SHP77 treated with DMSO at 0.1 percent for 48 hours (cell line): ENCODE measurements at places on chromosomes 1 and 21.

GRCh38 chr21:30813174-30813573 lies at the start of gene KRTAP8-1:
TSS of gene KRTAP8-1 (minus strand) at chr21:30813274. CDS start at chr21:30813220, 54 bp downstream.
- no peak for DNase-seq

DNA sequence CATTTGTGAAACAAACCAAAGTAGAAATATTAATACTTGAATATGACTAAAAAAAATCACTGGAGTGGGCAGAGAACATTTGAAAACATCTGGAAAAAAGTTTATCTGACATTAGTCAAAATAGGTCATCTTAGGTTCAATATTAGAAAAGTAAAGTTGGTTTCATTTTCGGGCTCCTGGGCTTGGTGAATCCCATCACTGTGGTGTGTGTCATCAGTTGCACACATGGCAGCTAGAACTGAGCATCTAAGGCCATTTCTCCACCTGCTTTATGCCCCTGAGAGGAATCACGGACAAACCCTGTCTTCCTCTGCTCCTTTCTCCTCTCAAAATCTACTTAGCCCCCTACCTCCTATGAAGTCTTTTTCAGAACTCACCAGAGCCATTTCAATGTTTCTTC lies 5.4 kb downstream of the HSD11B1 start:
- DNase-seq: no peak

- DNase-seq: no peak
These were observed 229.0 kb downstream of the SRGAP2C start for GRCh38 chr1:121413821-121414220.

- no peak for DNase-seq
These were observed 11.1 kb downstream of the VANGL2 start for GRCh38 chr1:160411271-160412027.

GRCh38 chr1:34403156-34403555 lies 226.4 kb downstream of the C1orf94 start:
- DNase-seq: no peak

- no peak for DNase-seq
These were observed 420.6 kb upstream of the DAB1 start for GRCh38 chr1:57844382-57844980.

DNA sequence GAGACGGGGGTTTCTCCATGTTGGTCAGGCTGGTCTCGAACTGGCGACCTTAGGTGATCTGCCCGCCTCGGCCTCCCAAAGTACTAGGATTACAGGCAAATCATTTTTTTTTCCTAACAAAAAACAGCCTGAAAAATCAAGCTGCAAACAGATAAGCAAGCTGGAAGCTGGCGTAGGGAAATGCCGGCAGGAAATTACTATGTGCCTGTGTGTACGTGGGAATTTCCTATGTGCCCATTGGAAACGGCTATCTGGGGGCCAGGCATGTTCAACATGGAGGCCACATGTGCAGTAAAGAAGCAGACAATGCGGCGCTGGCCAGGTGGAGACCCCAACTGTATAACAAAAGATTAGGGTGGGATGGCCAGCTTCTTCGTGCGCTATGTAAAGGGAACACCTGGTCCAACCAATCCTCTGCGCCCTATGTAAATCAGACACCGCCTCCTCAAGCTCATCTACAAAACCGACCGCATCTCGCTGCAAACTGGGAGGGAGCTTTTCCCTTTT lies 9.1 kb upstream of the AADACL4 start:
- DNase-seq: no peak

DNA sequence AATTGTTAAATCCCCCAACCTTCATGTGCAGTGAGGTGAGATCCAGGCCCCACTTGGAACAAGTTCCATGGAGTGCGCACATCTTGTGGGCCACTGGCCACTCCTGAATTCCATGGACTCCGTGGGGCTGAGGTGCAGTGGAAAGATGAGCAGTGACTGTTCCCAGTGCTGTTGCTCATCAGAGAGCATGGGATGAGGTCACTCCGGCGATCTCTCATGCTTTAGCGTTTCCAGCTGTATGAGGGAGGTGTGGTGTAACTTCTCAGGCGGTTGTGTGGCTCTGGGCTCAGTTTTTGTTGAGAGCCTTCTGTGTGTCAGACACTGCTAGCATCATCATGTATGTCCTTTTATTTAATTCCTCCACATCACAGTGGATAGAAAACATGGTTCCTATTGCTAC lies 96.2 kb downstream of the GALNT2 start:
- no peak for DNase-seq

- DNase-seq: no peak
These were observed 37.2 kb upstream of the AIM2 start for GRCh38 chr1:159113596-159114433.

DNA sequence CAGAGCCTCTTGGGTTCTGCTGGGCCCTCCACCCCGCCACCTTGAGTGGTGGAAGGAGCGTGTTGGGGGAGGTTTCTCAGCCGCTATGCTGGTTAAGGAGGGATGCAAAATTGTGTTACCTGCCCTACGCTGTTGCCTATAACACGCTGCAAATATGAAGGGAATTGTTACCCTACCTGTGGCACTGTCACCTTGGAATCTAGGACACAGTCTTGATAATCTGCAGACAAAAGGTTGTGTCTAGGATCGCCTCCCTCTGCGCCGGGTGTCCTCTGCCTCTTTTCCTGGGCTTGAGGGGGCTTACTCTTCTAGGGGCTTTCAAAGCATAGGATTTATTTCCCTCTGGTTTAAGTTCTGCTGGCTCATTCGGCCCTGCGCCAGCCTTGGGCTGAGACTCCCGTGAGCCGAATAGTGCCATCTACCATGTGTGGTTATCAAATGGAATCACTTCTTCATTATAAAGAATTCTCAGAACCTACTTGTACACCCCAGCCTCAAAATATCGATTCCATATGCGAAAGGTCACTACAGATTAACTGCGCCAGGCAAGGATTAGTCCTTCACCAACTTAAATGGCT lies 697 bp downstream of the SLC22A15 start:
- DNase-seq: no peak

GRCh38 chr1:56557746-56558145 lies 21.6 kb downstream of the PLPP3 start:
- DNase-seq: no peak

- no peak for DNase-seq
These were observed 965.4 kb upstream of the TMPRSS15 start for GRCh38 chr21:19368944-19369343.

DNA sequence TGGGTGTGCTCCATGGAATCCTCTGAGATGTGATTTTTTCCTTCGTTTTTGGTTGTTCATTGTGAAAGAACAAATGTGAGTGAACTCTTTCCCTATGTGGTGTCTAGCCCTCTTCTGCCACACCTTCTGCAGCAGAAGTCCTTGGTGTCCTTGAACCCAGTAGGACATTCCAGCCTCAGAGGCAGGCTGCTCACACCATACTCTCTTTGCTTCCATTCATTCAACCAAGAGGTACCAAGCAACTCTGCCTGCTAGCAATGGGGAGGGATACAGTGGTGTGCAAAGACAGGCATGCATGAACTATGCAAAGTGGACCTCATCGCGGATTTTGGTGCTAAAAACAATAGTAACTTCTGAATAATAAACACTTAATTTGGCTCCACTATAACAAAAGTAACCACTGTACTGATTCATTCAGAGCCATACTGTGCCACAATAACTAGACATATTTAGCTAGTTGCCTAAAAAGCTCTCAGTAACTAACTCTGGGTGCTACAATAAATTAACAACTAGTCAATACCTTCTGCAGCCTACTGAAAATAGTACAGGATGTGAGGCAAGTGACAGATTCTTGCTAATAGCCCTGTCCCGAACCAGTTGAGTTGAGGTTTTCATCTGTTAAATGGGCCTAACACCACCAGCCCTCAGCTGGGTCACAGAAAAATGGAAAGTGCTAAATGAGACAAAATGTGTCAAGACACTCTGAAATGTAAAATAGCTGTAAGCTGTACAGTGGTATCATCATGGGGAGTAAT lies 155.4 kb downstream of the SLC45A1 start:
- DNase-seq: no peak

GRCh38 chr1:109756848-109757521 lies 6.7 kb downstream of the EPS8L3 start:
- DNase-seq: no peak

DNA sequence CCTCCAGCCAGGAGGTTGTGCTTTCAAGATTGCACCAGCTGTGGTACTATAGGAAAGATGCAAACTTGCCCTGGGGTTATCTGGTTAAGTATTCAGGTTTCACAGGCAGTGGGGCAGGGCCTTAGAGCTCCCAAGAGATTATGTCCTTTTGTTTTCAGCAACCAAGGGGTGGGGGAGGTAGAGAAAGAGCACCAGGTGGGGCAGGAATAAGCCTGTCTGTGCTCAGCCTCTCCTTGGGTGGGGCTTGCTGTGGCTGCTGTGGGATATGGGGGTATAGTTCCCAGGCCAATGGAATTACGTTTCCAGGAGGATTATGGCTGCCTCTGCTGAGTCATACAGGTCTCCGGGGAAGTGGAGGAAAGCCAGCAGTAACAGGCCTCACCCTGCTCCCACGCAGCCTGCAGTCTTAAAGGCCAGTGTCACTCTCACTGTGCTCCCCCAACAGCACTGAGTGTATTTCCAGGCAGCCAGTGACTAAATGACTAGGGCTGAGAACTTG lies 508.6 kb downstream of the RWDD3 start:
- DNase-seq: no peak

GRCh38 chr1:98045211-98045766 lies 124.5 kb upstream of the DPYD start:
- no peak for DNase-seq

- DNase-seq: no peak
These were observed 423.3 kb upstream of the OLFM3 start for GRCh38 chr1:102420034-102420433.

GRCh38 chr1:107081102-107081501 lies 24.6 kb downstream of the PRMT6 start:
- DNase-seq: no peak

DNA sequence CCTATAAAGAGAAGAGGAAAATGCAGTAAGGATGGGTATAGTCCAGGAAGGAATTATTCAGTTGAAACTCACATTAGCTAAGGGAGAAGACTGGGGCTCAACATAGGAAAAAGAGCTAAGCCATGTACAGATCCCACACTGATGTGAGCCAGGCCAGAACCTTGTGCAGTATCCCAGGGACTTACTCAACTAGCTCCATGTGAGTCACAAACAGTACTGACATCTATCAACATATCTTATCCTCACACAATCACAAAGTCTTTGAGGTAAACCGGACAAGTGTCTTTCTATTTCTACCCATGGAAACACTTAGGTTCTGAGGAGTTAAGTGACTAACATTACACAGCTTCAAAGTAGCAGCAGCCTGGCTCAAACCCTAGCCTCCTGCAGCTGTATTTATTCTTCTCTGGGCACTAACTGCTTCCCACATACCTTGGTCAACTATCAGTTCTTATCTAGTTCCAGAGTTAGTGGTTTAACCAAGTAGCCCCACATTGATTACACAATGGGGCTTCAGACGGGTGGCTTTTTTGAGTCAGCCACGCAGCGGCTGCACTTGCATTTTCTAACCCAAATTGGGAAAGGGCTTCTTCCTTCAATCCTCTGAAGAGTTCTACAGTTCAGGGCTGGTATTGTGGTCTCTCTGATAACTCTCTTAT lies 9.5 kb downstream of the CD5L start:
- no peak for DNase-seq

- no peak for DNase-seq
These were observed 31.6 kb downstream of the EEIG2 start for GRCh38 chr1:108591466-108591865.

DNA sequence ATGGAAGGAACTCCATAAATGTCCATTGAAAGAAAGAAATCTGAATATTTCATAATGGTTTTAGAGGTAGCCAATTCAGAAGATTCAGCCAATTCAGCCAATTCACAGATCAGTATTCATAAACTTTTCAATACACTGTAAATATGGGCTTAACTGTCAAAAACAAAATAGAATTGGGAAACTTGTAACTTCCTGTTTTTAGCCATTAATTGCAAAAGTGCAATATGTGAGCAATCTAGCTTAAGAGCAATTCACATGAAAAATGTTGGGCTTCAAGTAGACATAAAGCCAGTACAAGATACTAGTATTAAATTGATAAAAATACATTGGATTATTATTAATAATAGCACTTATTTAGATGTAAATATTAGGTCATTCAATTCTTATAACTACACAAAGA lies 27.5 kb upstream of the PLPPR4 start:
- no peak for DNase-seq

DNA sequence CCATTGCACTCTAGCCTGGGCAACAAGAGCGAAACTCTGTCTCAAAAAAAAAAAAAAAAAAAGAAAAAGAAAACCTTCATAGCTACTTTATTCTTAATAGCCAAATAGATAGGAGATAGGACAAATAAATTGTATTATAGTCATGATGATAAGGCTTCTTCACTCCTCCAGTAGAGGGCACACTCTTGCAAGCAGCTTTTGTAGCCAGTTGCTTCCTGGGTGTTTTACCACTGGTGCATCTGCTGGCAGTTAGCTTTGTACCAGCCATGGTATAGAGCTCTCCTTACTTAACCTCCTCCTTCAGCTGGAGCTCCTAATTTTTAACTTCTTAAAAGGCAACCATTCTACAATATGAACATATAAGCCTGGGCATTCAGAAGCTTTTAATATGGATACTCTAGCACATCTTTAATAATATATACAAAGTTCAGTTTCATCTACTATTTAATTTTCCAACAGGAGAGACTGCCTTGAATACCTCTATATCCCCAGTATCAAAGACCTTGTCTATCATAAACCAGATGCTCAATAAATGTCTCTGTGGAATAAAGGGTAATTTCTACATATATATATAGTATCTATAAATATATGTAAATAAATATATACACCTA lies 35.8 kb downstream of the EVI5 start:
- peak; percentile 15 for DNase-seq

DNA sequence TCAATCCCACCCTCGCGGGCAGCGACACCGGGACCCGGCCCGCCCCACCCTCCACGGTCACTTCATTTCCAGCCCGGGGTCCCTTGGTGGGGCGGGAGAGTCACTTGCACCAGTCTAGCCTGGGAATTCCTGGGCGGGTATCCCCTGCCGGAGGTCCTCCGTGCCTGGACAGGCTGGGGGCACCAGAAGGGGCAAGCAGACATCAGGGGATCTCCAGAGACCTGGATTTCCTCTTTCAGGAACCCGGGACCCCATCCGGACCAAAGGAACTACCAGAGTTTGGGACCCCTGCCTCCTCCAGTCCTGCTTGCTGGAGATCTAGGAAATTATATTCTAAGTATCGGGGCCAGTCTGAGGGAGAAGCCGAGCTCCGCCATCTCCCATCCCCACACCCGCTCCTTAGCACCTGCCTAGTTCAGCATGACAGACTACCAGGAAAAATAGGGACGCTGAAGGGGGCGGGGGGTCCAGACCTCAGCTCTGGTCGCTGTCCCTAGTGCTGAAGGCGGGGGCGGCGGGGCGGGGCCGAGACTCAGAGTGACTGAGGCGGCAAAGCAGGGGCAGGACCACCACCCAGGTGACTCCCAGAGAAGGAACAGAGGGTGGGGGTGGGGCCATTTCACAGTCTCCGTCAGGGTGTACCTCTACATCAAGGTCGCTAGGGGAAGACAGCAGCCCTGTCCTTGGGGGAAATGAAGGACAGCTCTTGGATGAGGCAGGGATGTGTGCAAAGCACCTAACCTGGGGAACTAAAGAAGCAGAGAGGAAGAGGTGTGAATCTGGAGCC lies 832 bp downstream of the HCN3 start:
- peak; percentile 76 for DNase-seq

- DNase-seq: no peak
These were observed 300.0 kb downstream of the BARHL2 start for GRCh38 chr1:90417126-90417525.

GRCh38 chr21:28016571-28016970 lies 976.1 kb downstream of the LTN1 start:
- no peak for DNase-seq
